ENCODE measurements at places on chromosomes 11 and 22.

GRCh38 chr11:87518266-87518665, 480.5 kb downstream of the TMEM135 start:
- no peak for DNase-seq

- DNase-seq: no peak
Measured at GRCh38 chr11:128926437-128927107, 16.1 kb downstream of the TP53AIP1 start.

- no peak for DNase-seq
Measured at GRCh38 chr11:36622431-36623136, 24.5 kb upstream of the RAG2 start.

DNA sequence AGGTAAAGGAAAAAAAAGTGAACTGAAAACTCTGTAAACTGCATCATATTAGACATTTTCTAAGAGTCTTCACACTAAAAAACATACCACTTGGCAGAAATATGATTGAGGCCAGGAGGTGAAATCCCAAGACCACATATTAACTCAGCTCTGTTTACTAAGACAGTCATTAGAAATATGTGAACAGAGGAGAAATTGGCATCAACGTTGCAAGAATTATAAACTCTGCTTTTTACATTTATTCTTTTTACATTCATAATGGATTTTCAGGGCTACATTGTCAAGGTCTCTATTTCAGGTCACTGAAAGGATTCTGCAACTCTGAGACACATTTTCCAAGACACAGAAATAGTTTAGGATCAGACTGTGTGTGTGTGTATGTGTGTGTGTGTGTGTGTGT, 1364.0 kb downstream of the LRRC4C start:
- no peak for DNase-seq
